ENCODE measurements at places on chromosomes 7 and 10. TPM values are rescaled to one million over a fixed set of nuclear protein-coding genes. Genes with fewer than 3 reads are reported as not detected.

GRCh38 chr7:17392846-17393245 lies 94.4 kb downstream of the AHR start:
- H3K27ac ChIP-seq: no peak overlapping the region
- no peaks in the 10 kb centered on the region for H3K36me3 ChIP-seq
- no peaks in the 10 kb centered on the region for H3K27me3 ChIP-seq

- H3K27ac ChIP-seq: peak overlapping the region; percentile 62
- peak overlapping the region; percentile 55 for H3K4me3 ChIP-seq
- no peak for DNase-seq
- no peaks in the 10 kb centered on the region for H3K36me3 ChIP-seq
- peaks cover 31% of the 10 kb centered on the region for H3K27me3 ChIP-seq
Observed at GRCh38 chr7:100169147-100169850, 882 bp upstream of the GAL3ST4 start.

DNA sequence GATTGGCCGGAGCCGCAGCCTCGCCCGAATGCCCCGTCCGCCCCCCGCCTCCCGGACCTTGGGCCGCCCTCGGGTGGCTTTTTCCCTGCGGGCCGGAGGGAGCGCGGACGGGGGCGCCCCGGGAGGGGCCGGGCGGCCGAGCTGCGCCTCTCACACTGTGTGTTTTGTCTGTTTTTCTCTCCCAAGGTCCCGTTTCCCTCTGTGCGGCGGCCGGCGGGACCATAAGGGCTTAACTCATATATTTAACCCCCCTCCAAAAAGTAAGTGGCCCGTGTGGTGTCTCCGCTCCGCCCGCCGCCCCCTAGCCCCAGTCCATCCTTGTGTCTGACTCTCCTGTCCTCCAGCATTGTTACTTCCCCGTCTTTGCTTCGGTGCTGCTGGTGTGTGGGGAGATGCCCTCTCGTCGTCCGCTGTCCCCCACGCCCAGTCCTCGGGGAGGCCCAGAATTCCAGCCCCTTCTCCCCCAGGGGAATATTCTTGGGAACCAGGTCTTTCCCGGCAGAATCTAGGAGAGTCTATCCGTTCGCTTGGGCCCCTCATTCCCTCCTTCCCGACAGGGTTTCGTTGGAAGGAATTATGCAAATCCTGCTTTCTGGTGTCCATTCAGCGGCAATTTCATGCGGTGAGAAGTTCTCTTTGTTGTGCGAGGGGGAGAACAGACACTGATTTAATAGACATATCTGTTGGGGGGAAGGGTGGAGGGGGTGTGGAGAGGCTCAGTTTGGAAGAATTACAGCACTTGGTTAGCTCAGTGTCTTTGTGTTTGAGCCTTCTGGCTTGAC lies 1.3 kb downstream of the LCOR start:
- H3K4me3 ChIP-seq: peak overlapping the region; percentile 88
- peaks cover 46% of the 10 kb centered on the region for H3K4me1 ChIP-seq
- H3K27me3 ChIP-seq: no peaks in the 10 kb centered on the region
- H3K36me3 ChIP-seq: no peaks in the 10 kb centered on the region

GRCh38 chr10:127600479-127600878 lies 51.4 kb downstream of the NPS start:
- H3K36me3 ChIP-seq: no peaks in the 10 kb centered on the region
- H3K4me1 ChIP-seq: no peaks in the 10 kb centered on the region
- no peak overlapping the region for H3K27ac ChIP-seq
- no peaks in the 10 kb centered on the region for H3K27me3 ChIP-seq
- no peak for DNase-seq

GRCh38 chr7:131540491-131541162 lies 15.8 kb downstream of the PODXL start:
- peaks cover 61% of the 10 kb centered on the region for H3K4me1 ChIP-seq
- H3K36me3 ChIP-seq: no peaks in the 10 kb centered on the region

Gene HECW1
- 0.06 TPM for total RNA-seq

DNA sequence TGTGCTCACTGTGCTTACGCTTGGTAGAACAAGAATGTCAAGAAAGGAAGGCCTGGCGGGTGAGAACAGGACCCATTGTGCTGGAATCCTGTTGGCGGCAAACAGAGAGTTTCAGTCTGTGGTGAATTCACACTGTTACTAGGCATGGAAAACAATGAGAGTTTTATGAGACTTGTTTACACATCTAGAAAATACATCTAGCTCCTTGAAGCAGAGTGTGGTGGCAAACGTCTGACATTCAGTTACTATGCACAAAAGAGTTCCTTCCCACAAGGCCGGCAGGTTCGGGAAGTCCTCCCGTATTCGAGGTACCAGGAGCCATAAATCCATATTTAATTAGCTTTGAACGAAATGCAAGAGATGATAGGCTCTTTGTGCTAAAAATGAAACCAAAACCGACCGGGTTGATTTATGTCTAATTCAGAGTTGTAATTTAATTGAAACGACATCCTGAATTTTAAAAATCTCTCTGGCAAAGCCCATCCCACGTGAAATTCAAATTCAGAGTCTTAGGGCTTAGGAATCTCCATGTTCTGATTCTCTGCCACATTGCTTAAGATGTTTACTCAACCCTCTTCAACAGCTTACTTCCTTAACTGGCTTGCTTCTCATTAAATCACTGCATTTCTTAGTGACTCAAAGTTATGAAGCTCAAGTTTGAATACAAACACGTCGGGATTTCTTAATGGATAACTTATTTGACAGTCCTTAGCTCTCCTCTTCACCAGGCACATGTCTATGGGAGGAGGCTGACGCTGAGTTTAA lies 299.9 kb upstream of the PITRM1 start:
- H3K4me3 ChIP-seq: peak overlapping the region; percentile 36
- H3K27ac ChIP-seq: peak overlapping the region; percentile 83
- DNase-seq: no peak
- no peaks in the 10 kb centered on the region for H3K36me3 ChIP-seq
- H3K4me1 ChIP-seq: peaks cover 54% of the 10 kb centered on the region

DNA sequence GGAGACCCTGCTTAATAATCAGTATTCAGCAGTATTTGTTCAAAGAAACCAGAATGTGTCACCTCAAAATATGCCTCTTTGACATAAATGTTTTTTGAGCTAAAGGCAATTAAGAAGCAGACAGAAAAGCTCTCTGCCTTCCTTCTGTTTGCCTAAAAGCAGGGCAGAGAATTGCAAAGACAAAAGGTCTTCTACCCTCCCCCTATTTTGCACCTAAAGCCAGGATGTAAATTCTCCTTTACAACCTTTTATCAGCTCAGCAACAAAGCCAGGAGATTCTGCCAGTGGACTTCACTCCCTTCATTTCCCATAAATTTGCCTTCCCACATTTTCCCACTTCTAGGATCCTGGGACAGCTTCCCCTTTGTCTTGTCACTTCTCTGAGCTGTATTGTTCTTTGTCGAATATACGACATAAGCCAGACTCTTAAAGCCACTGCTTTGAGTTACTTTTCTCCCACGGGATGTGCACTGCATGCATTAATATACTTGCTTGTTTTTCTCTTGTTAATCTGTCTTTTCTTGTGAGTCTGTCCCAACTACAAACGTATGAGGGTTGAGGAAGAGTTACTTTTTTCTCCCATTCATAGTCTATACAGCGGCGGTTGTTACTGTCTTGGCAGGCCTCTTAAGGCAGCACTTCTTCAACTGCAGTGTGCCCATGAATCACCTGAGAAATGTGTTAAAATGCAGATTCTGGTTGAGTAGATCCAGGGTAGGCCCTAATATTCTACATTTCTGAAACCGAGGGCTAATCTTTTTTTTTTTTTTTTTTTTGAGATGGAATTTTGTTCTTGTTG lies 48.2 kb downstream of the ST8SIA6 start:
- H3K36me3 ChIP-seq: no peaks in the 10 kb centered on the region
- no peak for DNase-seq
- H3K27me3 ChIP-seq: no peaks in the 10 kb centered on the region
- no peak overlapping the region for H3K4me3 ChIP-seq
- H3K27ac ChIP-seq: no peak overlapping the region

GRCh38 chr7:155802906-155803417 lies 9.3 kb downstream of the SHH start:
- no peaks in the 10 kb centered on the region for H3K36me3 ChIP-seq
- DNase-seq: peak; percentile 35
- H3K27ac ChIP-seq: peak overlapping the region; percentile 84

Gene AGMO
- total RNA-seq: not detected

Gene PRKCQ
- total RNA-seq: 8.1 TPM

DNA sequence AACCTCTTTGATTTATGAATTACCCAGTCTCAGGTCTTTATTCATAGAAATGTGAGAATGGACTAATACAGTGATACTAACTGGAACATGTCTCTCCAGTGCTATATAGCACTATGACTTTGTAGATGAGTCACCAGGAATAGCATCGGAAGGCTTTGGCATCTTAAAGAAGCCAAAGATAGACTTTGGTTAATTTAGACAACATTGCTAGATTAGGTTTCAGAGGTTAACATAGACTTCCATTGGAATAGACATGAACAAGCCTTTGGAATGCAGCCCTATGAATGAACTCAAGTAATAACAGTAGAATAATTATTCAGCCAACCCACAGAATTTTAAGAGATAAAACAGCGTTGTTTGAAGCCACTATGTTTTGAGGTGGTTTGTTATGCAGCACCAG lies 169.2 kb downstream of the HGF start:
- no peak overlapping the region for H3K4me3 ChIP-seq
- no peaks in the 10 kb centered on the region for H3K36me3 ChIP-seq
- no peaks in the 10 kb centered on the region for H3K27me3 ChIP-seq
- DNase-seq: no peak

DNA sequence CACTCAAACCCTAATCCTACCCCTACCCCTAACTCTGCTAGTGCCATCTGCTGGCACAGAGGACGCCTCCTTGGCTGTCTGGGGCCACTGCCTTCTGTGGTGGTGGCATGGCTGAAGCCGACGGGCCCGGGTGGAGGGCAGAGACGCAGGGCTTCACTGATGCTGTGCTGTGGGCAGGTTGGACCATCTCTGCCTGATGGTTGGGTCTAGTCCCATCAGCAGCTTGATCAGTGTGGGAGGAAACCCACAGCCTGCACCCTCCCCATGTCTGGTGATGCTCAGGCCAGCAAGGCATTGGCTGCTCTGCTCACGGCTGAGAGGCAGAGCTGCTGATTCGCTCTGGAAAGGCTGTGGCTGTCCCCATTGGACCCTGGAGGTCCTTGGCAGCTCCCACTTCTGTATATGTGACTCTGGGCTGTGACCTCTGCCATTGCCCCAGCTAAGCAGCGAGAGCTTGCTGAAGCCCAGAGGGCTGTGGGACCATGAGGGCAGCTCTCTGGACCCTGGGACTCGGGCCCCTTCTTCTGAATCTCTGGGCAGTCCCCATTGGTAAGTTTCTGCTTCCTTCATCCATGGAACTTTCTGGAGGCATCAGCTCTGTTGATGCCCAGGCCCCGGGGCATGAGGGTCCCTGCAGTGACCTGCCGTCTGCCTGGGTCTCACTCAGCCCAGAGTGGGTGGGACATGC lies at the start of gene SCART1:
SCART1 (plus strand) TSS at position 430 of the 688 bp plus-strand sequence; CDS start at position 483, 53 bp downstream.
- no peaks in the 10 kb centered on the region for H3K4me1 ChIP-seq
- H3K27me3 ChIP-seq: no peaks in the 10 kb centered on the region
- DNase-seq: no peak
- no peaks in the 10 kb centered on the region for H3K36me3 ChIP-seq
- H3K27ac ChIP-seq: no peak within 1 kb of the TSS
- no peak within 1 kb of the TSS for H3K4me3 ChIP-seq

Gene TDRD1
- total RNA-seq: 0.09 TPM

DNA sequence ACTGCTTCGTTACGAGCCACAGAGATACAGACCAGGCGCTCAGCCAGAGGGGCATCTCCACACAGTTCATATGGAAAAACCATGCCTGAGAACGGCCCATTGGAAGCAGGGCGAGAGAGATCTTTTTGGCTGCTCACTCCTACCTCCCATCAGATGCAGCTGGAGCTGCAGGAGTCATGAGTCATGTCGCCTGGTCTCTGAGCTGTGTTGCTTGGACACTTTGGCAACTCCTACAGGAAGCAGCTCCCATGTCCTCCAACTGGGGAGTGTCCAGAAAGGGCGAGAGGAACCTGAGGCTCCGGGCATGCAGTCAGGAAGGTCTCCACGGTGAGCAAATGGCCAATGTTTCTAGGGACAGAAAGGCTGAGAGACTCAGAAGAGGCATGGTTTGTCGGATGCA lies 24.9 kb downstream of the INSIG1 start:
- H3K27ac ChIP-seq: no peak overlapping the region
- no peaks in the 10 kb centered on the region for H3K4me1 ChIP-seq
- H3K36me3 ChIP-seq: no peaks in the 10 kb centered on the region

DNA sequence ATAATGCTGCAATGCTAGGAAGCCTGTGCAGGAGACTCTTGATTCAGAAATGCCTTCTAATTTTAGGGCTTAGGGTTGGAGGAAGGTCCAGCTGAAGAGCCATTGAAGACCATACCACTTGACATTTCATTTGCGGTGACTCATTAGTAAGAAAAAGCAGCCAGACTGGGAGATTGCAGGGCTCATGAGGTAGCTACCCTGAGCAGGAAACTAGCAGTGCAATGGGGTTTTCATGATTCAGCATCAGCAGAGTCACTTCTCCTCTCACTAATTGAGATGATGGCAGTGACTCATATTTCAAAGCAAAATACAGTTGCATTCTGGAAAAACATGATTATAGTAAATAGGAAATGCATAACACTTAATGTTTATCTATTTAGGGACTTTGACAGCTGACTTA lies 434.1 kb downstream of the DNAJB9 start:
- no peak for DNase-seq
- no peaks in the 10 kb centered on the region for H3K4me1 ChIP-seq
- no peak overlapping the region for H3K27ac ChIP-seq
- H3K27me3 ChIP-seq: no peaks in the 10 kb centered on the region
- H3K36me3 ChIP-seq: no peaks in the 10 kb centered on the region

DNA sequence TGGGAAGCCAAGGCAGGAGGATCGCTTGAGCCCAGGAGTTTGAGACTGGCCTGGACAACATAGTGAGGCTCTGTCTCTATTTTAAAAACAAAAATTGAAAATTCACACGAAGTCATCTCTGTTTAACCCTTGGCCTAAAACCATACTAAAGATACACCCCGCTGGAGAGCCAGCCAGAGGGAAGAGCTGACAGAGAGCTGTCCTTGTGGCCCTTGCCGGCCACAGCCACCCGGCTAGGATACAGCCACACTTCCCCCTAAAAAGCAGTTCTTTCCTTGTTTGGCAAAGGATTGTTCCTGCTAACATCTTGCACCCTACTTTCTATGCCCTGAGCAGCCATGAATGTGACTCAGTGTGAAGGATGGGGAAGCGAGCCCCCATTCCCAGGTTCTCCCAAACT lies 49.6 kb downstream of the SH3PXD2A start:
- no peaks in the 10 kb centered on the region for H3K36me3 ChIP-seq
- H3K27me3 ChIP-seq: no peaks in the 10 kb centered on the region
- no peak overlapping the region for H3K27ac ChIP-seq
- no peak overlapping the region for H3K4me3 ChIP-seq
- DNase-seq: no peak

Gene SLC29A3
- 13.2 TPM for total RNA-seq

DNA sequence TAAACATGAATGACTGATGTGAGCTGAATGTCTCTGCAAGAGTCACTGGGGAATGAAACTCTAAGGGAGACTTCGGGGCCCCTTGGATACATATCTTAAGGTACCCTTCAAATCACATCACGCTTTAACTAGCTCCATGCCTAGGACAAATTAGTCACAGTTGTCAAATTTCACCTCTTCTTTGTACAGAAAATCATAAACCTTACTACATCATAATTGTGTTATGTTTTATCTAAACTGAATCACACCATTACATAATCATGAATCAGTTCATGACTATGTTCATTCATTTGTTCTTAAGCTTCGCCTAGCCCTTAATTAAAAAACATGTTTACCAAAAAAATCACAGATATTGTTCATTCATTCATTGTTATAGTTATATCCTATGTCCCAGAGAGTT lies 2.1 kb upstream of the SLC13A1 start:
- H3K27me3 ChIP-seq: no peaks in the 10 kb centered on the region
- H3K27ac ChIP-seq: no peak overlapping the region
- H3K36me3 ChIP-seq: no peaks in the 10 kb centered on the region
- no peak overlapping the region for H3K4me3 ChIP-seq
- DNase-seq: no peak
- H3K4me1 ChIP-seq: no peaks in the 10 kb centered on the region

Data from lower lobe of right lung (tissue), 2 donors.